ENCODE measurements at places on chromosomes 6 and 20.
A peak's percentile ranks its signal among the peaks of the same experiment; 100 is the strongest.

DNA sequence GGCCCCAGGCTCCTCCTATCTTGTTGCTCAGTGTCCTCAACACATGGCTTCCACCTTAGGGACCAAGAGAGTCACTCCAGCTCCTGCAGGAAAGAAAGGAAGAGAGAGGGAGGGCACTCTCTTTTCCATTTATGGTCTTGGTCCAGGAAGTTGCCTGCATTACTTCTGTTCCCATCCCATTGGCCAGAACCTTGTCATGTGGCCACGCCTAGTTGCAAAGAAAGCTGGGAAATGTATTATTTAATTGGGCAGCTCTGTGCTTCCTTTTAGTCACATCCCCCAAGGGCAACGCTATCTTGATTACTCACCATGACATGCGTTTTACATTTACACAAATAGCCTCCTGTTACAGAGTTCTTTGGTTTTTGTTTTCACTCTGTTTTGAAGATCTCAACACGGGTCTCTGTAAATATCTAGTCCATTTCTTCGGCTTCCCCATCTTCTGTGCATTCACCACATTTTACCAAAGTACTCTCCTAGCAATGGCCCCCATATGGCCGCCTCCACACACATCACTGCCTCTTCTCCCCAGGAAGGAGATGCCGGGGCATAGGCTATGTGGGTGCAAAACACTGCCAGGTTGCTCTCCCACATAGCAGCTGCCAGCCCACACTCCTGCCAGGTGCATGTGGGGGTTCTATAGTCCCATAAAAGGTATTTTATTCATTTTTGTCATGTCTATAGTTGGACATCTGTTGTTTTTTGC lies 35.7 kb upstream of the ZMYND8 start:
- no peak for DNase-seq

GRCh38 chr20:64115171-64115911 lies 8.0 kb upstream of the NPBWR2 start:
- no peak for DNase-seq

DNA sequence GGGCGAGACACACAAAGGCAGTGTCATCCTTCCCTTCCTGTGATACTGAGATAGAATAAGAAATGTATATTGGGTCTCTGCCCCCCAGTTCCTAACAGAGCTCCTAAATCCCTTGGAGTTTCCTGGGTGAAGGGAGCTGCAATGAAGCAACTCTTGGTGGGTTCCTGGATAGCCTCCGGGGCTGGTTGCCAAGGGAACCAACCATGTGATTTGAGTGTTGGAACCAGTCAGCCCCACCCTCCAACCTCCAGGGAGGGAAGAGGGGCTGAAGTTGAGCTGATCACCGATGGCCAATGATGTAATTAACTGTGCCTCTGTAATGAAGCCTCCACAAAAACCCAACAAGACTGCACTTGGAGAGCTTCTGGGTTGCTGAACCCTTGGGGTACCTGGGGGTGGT lies 116.6 kb downstream of the SLC22A3 start:
- no peak for DNase-seq

DNA sequence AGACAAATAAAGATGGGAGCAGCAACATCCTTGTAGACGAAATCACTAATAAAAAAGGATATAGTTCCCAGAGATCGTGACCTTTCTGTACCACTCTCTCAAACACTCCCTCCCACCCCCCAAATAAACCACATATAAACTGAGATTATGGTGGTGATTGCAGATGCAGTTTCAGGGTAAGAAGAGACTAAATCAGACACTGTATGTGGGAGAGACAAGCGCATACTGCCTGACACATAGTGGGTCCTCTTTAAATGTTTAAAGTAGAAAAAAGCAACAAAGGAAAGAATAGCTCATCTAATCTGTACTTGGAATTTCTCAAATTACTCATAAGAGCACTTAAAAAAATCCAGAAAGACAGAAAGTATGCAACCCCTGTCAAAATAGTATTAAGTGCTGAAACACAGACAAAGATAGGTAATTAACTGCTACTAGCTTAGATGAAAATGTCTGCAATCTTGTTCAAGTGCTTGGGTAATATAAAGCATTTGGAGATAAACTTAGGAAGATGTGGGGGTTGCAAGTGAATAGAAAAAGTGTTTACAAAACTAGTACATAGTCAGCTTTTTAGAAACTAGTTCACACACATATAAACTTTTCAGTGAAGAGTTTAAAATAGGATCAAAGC lies 151.6 kb downstream of the BACH2 start:
- DNase-seq = no peak

- peak; percentile 11 for DNase-seq
These were observed 29.5 kb downstream of the MTHFD1L start for GRCh38 chr6:150894935-150895552.

DNA sequence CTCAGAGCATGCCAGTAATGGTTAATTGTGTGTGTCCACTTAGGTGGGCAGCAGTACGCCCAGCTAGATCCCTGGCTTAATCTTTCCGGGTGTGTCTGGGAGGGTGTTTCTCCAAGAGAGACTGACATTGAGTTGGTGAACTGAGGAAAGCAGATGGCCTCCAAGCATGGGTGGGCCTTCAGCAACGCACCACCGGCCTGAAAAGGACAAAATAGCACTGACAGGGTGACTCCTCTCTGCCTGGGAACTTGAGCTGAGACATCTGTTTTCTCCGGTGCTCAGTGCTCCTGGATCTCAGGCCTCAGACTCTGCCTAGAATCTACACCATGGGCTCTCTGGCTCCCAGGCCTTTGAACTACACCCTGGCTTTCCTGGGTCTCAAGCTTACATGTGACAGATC lies 43.2 kb downstream of the C6orf118 start:
- no peak for DNase-seq

Data from stimulated activated CD4-positive, alpha-beta T cell treated with anti-CD3 and anti-CD28 coated beads, TNF-alpha, amount 100 ng/mL, for 48 hours (primary cell).